CD4-positive, alpha-beta memory T cell (primary cell): ENCODE measurements at places on chromosomes 5 and 9. TPM values are rescaled to one million over a fixed set of nuclear protein-coding genes. Genes with fewer than 3 reads are reported as not detected.
A peak's percentile ranks its signal among the peaks of the same experiment; 100 is the strongest.

DNA sequence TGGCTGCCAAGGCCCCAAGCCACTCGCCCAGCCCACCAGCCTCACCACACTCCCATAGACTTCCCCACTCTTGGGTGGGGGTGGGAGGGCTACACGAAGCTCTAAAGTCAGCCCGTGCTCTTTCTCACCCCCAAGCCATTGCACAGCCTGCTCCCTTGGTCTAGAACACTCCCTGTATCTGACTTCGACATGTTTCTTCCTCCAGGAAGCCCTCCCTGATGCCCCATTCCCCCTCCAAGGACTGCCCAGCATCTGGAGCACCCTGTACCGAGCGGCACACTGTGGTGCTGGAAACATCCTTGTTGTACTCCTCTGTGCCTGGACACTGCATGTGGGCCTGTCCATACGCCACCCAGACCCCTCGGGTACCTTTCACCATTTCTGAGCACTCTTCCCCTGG is 49.4 kb upstream of the KCNMB1 start:
- DNase-seq: no peak

SLC6A7 gene
- polyA plus RNA-seq: not detected

GRCh38 chr5:73947906-73948640 is 322.1 kb downstream of the ARHGEF28 start:
- DNase-seq: no peak

- no peak for DNase-seq
Observed at GRCh38 chr5:151758141-151758429, 346 bp downstream of the ATOX1 start.

- no peak for DNase-seq
Observed at GRCh38 chr9:109604781-109605180, 106.7 kb upstream of the PTPN3 start.

DNA sequence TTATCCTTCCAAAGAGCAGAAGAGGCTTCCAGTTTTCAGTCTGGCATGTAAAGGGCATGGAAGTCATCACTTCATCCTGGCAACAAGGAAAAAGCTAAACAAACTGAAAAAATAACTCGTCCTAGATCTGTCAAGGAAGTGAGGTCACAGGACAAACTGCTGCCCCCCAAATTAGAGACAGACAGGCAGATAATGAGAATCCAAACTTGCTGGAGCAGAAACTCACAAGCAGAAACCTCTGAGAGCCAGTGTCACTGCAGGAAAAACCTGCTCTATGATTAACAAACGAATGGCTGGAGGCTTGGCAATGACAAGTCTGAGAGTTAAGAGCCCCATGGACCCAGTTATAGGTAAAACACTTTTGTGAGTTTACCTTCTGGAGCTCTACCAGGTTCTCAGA is 18.9 kb upstream of the MLANA start:
- no peak for DNase-seq

DNA sequence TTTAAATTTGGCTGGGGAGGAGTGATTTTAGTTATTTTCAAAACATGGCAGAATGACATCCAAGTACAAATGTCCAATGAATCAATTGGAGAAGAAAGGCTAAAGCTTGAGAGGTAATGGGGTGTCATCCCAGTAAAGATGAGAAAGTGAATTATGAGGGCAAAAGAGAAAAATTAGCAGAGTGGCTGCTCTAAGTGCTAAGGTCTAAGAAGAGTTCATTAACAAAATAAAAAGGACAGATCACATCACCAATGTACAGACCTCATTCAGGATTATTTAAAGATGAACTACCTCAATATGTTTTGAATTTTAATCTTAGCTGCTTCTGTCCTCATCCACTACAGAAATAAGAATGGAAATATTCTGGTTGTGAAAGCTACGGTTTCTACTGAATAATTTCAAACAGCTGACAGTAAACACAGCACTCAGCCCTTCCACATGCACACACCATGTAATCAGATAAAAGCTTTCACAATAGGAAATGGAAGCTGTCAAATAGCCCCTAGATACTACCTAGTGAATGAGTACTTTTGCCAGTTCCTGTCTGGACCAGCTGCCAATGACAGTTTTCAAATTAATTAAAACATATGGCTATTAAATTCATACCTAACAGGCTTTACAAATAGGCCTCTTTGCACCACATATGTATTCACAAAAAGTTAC is 171.5 kb downstream of the SSBP2 start:
- DNase-seq: no peak

PDE8B gene
- polyA plus RNA-seq: not detected

- DNase-seq: peak; percentile 59
Observed at GRCh38 chr9:133403766-133404453, 13.9 kb downstream of the REXO4 start.

DNA sequence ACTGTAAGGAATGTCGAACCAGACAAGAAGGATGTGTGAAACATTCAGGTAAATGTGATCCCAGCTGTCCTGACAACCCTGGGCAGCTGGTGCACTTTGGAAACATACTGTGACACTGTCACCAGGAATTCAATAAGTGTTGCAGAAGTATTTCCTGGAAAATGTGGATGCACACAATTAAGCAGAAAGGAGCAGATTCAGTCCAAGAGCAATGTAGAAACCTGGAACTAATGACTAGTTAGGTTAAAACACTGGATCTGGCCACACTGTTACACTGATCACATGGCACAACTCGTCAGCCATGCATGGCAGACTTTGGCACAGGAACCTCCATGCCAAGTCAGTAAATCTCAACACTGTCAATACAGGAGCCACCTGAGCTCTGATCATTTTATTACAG is 109.0 kb downstream of the FAM174A start:
- no peak for DNase-seq

DNA sequence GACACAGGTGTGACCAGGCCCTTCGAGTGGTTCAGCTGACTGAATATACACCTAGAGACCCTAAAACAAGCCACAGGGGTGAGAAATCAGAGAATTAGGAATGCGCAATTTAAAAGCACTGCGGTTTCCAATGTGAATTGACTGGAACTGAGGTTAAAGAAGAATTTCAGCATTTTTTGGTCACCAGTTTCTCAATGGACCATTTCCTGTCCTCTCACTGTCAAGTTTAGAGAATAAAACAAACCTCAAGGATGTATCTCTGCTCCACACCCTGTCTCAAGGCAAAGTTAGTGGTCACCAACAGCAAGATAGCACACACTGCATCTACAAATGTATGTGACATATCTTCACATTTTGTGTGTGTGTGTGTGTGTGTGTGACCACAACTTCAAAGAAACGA is 143.8 kb upstream of the MAP3K1 start:
- DNase-seq: no peak

DNA sequence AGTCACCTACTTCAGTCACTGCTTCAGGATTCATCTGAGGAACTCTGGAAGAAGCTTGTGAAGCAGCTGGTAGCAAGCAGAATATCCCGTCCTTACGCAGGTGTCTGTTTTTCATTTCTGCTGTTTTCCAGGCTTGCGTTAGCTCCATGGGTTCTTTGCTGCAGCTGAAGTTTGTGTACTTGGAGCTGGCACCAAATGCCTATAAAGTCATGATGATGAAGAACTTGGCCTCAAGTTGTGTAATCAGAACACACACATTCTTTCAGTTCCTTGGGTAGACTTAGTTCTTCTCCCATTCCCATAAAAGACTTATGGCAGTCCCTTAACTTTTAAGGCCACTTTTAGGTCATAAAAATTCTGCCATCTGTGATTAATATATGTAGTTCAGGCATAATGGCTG is 116.7 kb downstream of the LRRC70 start:
- no peak for DNase-seq

PURA gene
- polyA plus RNA-seq: 2.5 TPM

PTGDS gene
- polyA plus RNA-seq: 3.8 TPM

- DNase-seq: no peak
Observed at GRCh38 chr5:33827885-33828284, 63.9 kb downstream of the ADAMTS12 start.

FOXD4L3 gene
- not detected for polyA plus RNA-seq

GRCh38 chr9:18976709-18977531 is 56.1 kb downstream of the SAXO1 start:
- DNase-seq: no peak

DNA sequence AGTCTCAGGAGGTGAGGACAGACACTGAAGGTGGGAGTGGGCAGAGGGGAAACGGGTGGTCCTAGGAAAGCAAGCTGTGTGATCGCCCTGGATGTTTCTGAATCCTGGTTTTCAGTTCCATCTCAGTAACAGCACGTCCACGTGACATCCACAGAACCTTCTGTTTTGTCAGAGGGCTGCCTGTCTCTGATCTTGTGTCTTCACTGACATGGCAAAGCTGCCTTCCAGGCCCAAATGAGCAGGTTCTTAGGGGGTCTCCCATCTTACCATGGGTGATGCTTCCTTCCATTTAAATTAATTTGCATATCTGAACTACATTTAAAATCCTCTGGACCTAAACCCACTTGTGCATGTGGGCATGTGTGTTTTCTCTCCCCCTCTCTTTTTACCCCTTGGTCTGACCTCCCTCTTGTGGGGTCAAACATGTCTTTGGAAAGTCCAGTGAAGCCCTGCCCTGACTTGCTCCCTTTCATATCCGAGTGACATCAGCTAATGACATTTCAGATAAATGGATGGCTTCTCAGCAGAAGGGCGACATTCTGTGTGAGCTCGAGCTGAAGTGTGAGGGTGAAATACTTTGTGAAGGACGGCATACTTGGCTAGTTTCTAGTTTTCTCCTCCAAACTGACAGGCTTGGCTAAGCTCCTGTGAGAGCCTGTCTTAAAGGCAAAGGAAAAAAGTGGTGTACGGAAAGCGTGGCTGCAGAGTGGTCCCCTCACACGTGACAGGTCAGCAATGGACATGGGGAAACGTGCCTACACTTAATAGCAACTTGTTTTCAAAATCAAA is 204.8 kb upstream of the S1PR3 start:
- no peak for DNase-seq

GRCh38 chr5:169288066-169288930 is 12.6 kb downstream of the SLIT3 start:
- DNase-seq: no peak

DNA sequence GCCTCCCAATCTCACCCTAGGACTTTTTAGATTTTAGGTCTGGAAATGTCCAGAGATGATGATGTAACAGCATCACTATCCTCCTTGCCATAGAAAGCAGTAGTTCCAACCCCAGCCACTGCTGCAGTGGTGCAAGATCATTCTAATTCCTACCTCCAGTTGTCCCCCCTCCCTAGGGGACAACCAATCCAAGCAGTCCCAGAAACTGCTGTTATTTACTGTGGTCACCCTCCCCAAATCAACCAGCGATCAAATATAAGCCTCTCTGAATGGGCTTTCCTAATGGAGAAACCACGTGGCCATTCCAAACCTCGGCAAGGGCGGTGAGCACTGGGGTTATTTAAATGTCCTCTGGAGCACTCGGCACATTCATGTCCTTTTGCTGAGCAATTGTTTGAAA is 159.8 kb downstream of the SLF1 start:
- no peak for DNase-seq

ELL2 gene
- polyA plus RNA-seq: 2.8 TPM

- no peak for DNase-seq
Observed at GRCh38 chr5:89179731-89180130, 296.7 kb upstream of the MEF2C start.

DNA sequence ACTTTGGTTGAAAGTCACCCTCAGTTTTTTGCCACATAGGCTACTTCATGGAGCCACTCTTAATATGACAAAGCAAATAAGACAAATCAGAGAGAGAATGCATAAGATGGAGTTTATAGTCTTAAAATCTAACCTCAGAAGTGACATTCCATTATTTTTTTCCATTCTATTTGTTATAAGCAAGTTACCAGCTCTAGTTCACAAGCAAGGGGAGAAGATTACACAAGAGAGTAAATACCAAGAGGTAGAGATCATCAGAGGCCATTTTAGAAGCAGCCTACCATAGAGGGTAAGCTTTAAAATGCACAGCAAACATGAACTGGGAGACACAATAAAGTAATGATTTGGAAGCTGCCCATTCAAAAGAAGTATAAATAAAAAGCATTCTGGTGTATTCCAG is 651.3 kb upstream of the MEF2C start:
- no peak for DNase-seq

DNA sequence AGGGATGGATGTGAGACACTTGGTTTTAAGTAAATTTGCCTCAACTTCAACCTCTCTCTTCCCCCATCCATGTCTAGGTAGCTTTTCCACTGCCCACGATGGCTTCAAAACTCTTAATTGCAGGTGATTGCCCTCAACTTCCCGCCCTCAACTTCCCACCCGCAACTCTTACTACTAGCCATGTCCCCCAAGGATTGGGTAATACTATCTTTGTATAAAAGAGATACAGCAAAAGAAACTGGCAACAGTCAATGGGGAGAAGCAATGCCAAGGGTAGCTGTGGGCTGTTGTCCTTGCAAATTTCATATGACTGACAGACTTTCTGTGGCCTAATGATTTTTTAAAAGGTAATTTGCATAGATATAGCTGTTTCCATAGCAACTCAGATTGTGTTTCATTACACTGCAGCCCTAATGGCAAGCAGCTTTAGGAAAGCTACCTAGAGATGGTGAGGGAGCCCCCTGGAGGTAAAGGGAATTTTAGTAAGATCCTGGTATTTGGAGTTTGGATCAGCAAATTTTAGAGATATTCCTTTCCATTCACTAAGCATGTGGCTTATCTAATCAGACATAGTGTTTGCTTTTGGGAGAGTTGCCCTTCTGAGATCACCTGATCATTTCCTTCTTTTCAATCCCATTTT is 421.5 kb upstream of the DAP start:
- DNase-seq: no peak

GRCh38 chr9:81499021-81499454 is 190.3 kb downstream of the TLE1 start:
- DNase-seq: no peak

DNA sequence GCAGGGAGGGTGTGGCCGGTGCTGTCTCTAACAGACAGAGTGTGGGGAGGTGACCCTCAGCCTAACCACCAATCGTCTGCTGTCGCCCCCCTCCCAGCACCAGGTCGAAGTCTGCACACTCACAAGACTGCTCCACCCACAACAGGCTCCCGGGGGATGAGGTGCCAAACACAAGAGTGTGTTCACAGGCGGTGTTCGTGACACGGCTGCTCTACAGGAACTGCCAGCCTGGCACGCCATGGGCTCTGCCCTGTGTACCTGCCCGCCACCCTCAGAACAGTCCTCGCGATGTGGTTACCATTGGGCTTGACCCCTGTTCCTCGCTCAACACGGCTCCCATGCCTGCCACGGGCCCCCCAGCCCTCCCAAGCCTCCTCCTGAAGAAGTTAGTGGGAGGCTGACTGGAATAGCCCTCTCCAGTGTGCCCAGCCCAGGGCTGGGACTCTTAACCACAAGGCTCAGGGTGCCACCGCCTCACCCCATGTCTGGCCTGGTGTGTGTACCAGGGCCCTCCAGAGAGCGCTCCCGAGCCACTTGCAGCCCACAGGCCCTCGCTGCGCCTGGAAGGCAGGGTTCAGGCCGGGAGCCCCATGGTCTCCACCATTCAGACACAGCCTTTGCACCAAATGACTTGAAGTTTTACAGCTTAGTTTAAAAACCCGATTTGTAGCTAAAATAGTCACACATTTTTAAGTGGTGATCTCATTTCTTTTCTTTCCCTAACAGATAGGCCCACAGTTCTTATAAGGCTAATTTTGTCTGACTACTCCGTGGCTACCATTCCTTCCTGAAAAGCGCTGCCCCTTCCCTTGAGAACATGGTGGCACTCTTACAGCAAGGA is 102.5 kb downstream of the CAMSAP1 start:
- no peak for DNase-seq
